ENCODE measurements at places on chromosomes 6 and 20.

DNA sequence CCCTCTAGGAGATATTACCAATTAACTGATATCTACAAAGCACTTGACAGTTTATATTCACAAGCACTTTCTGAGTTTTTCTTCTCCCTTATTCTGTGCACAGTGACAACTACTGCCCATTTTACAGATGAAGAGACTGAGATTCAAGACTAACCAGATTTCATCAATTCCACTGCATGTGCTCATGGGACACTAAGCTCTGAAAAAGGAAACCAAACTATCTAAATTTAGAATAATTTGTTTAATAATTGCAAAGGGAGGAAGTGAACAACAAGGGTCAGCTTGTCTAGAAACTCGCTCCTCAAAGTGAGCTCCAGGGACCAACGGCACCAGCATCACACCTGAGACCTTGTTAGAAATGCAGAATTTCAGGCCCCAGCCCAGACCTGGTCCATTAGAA is 50.8 kb upstream of the MYLIP start:
- no peak for DNase-seq

DNA sequence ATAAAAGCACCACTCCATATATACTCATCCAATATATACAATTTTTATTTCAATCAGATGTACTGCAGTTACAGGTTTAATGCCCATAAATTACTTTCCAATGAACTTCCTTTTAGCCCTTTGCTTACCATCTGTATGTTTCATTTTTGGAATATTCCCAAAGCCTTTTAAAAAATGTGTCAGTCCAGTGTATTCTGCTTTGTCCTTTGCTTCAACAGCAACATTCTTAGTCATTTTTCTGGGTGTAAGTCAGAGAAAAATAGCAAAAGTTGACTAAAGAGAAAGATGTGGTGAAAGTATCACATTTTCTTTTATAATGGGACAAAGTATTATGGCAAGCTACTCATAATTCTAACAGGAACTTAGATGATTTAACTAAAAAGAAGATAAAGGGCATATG is 15.2 kb downstream of the DSE start:
- no peak for DNase-seq

DNA sequence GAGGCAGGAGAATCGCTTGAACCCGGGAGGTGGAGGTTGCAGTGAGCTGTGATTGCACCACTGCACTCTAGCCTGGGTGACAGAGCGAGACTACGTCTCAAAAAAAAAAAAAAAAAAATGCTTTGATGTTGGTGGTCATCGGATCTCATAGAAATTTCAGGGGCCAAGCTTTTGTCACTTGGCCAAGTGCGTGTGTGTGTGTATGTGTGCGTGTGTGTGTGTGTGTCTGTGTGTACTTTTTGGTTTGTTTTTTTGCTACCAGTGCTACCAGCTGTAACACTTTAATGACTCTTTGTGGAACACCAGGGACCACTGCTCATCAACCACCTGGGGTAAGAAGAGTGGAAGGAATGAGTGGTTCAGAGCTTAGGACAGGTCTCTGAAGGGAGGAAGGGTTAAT is 49.7 kb downstream of the TRAF3IP2 start:
- no peak for DNase-seq

DNA sequence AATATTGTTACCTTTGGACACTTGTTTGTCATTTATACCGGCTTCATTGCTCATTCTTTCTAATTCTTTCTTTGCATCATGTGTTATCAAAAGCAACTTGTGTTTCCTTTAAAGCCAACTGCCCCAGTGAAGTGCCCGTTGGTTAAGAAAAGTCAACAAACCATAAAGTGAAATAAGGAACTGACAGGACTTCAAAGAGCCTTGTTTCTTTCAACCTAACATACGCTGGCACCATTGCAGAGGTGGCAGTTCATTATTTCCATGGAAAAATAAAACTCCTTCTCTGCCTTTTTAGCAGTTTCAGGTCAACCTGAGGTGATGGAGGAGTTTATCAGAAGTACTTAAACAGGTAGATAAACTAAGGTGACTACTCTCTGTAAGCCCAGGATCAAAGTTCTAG is 28.8 kb downstream of the FERMT1 start:
- DNase-seq = no peak

- DNase-seq = no peak
Observed at GRCh38 chr20:50346374-50347283, 156.0 kb downstream of the CEBPB start.

DNA sequence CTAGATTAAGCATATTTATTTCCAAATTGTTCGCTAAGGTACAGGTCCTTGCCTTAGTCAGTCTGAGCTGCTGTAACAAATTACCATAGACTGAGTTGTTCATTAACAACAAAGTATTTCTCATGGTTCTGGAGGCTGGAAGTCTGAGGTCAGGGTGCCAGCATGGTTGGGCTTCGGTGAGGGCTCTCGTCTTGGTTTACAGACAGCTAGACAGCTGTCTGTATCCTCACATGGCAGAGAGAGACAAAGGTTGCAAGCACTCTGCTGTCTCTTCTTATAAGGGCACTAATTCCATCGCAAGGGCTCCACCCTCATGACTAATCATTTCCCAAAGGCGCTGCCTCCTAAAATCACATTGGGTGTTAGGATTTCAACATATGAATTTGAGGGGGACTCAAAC is 115.3 kb upstream of the GMDS start:
- DNase-seq = no peak

- DNase-seq = no peak
Observed at GRCh38 chr20:18466574-18466893, 296 bp downstream of the DZANK1 start.

DNA sequence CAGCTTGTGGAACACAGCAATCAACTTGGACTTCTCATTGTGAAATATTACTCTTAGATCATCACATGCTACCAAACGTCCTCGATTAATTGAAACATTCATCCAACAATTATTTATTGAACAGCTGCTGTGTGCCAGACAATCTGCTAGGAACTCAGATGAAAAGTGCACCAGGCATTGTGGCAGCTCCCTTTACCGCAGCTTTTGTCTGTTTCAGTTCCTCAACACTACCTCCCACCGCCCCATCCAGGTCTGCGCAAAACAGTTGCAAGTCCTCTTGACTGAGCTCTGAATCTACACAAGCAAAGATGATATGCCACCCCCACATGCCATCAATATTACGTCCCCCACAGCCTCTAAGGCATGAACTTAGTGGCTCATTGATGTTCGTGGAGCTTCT is 1094.4 kb upstream of the MAP3K7 start:
- DNase-seq = no peak

DNA sequence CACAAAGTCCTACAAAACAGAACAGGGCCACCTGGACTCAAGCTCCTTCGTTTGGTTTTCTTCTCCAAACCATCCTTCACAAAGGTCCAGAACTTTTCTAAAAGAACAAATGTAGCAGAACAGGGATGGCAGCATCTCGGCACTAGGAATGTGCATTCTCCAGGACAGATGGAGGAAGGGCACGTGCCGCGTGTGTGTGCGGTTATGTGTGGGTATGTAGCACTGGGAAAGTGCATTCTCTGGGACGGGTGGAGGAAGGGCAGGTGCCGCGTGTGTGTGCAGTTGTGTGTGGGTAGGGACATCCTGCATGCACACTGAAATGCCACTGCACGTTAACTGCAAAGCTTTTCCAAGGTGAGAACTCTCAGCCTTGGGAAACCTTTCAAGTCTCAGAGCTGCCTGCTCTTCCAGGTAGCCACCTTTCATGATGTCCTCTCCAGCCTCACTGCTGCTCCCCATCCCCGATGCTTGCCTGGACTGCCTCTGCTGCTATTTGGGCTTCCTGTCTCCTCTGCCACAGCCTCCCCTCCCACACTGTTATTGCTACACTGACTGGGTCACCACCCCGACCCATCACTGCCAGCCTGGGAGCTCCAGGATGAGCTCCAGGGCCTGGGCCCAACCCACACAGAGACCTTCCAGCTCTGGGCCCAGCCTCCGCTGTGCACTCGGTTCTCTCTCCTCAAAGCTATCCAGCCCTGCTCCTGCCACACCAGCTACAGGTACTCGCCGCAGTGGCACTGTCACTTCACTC is 47.6 kb downstream of the EZR start:
- no peak for DNase-seq

DNA sequence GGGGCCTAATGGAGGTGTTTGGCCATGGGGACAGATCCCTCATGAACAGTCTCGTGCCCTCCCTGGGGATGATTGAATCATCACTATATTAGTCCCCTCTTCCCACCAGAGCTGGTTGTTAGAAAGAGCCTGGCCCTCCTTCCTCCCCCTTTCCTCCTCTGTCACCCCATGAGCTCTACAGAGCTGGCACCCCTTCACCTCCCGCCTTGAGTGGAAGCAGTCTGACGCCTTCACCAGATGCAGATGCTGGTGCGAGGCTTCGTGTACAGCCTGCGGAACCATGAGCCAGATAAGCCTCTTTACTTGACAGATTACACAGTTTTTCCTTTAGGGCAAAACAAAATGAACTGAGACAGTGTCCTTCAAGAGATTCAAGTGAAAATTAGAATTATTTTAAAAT is 74.4 kb upstream of the RIPOR2 start:
- no peak for DNase-seq

- no peak for DNase-seq
Observed at GRCh38 chr6:17292600-17293133, 11.5 kb downstream of the RBM24 start.

DNA sequence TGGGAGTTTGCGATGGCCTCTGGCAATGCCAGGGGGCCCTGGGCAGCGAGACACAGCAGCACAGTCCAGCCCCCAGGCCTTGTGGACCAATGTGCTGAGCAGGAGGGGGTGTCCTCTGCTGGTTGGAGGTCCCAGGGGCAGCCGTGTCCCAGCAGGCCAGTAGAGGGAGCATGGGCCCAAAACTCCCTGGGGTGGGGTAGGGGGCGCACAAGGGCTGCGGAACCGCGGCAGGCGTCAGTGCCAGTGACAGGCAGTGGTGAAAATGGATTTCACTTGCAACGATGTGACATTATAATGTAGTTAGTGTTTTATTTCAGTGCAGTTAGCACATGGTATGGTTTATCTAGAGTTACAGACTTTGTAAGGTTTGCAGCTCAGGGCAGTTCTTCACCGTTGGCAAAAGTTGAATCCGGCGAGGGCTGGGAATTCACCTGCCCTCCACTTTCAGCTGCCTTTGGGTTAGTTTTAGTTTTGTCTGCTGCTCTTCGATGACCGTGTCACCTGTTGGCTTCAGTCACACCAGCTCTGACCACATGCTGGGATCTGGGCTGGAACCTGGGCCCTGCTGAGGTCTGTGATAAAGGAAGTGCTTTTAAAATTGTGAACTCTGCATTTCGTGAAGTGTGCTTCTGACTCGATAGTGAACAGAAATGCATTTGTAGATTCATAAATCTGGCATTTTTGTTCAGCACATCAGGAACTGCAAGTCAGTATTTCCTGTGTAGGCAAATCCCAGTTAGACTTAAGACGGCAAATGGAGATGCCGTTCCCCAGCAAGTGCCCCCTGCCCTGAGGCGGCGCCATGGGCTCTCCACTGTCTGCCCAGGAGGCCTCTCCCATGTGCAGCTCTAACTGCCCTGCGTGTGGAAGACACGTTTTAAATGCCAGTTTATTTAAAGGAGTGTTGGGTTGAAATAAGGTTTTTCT is 46.8 kb downstream of the PYGB start:
- peak; percentile 48 for DNase-seq

DNA sequence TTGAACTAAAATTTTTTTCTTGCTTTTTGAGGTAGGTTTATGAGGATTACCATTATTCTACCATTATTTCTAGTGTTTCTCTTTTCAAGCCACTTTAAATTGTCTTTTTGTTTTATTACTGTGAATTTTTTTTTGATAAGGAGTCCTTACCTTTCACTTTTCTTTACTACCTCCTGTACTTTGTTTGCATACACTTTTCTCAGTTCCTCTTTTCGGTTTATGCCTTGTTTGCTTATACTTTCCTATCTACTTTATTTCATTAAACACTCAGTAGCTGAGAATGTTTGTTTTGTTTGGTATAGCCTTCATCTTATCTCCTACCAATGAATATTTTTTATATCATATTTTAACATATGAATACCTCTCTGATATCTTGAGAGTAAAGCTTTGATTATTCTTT is 147.9 kb downstream of the TFAP2B start:
- DNase-seq = no peak

- DNase-seq = no peak
Observed at GRCh38 chr6:13124131-13124530, 204.2 kb downstream of the TBC1D7 start.

- no peak for DNase-seq
Observed at GRCh38 chr20:41004531-41005360, 23.9 kb upstream of the TOP1 start.

DNA sequence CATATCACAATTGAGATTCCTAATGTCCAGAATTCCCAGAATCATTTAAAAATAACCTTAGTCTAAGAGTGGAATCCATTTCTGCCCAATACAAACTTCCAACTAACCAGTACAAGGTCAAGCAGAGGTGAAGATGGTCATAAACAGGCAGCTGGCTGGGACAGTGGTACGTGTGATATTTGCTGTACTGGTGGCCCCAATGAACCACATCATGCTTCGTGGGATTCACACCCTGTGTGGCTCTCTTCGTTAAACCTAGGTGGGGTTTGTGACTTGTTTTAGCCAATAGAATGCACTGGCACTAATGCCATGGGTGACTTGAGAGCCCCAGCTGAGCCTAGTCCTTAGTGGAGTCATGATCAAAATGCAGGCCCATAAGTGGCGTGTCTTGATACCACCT is 286.6 kb downstream of the KIF16B start:
- no peak for DNase-seq
